ENCODE measurements at places on chromosomes 4 and X. TPM values are rescaled to one million over a fixed set of nuclear protein-coding genes. Genes with fewer than 3 reads are reported as not detected.

GRCh38 chr4:2364654-2365053 is 53.8 kb downstream of the ZFYVE28 start:
- no peak for DNase-seq

- DNase-seq = peak; percentile 1
Measured at GRCh38 chrX:19566359-19567222, 51.3 kb upstream of the MAP3K15 start.

DNA sequence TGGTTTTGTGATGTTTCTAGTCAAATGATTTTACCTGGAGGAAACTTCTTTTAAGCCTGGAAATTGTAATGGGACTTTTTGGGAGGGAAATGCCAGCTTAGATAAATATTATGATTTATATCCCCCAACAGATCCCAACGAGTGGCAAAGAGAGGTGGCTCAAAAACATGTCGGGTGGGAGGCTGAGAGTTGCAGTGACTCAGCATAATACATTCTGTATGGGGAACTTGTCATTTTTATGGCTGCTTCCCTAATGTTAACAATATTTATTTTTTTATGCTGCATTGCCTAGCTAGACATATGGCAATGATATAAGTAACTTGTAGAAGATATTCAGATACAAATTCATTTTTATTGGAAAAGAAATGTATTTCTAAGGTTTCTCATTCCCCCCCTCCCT is 219.0 kb downstream of the ARHGAP10 start:
- DNase-seq = no peak

The UCHL1 gene
- total RNA-seq = 328 TPM

- no peak for DNase-seq
Measured at GRCh38 chr4:10460313-10461047, 3.3 kb upstream of the ZNF518B start.

- no peak for DNase-seq
Measured at GRCh38 chrX:120316587-120317283, 5.5 kb upstream of the TMEM255A start.

GRCh38 chr4:53943345-53944085 is 120.9 kb downstream of the CHIC2 start:
- peak; percentile 98 for DNase-seq

- no peak for DNase-seq
Measured at GRCh38 chr4:148510211-148510610, 68.0 kb upstream of the NR3C2 start.

DNA sequence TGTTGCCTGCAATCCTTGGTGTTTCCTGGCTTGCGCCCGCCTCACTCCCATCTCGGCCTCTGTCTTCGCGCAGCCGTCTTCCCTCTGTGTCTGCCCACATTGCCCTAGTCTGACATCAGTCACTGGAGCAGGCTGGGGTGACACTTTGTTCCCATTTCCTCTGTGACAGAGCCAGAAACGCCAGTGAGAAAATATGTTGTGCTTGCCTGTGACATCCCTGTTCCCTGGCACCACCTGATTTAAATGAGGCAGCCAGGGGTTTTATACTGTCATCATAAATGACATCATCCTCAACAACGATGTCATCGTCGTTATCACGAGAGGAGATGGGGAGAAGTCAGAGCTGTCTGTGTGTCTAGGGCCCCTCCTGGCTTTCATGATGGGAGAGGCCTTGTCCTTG is 29.1 kb downstream of the ZNF185 start:
- DNase-seq = no peak

- DNase-seq = no peak
Measured at GRCh38 chr4:42906341-42906740, 13.8 kb downstream of the GRXCR1 start.

DNA sequence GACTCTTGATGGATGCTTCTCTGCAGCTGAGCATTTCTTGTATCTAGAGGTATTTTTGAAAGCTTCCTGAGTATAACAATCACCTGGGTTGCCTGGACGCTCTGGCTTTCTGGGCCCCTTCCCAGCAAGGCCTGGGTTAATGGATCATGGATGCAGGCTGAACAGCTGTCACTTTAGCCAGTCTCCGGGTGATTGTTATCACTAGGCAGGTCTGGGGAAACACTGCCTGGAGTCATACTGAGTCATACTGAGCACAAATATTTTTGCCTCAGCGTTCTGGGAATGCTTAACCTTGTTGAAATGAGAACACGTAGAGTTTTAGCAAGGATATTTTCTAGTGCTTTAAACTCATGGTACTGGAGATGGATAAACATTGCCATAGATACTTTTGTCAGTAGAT is 102.6 kb downstream of the PHEX start:
- DNase-seq = peak; percentile 73

The RIPPLY1 gene
- not detected for total RNA-seq

DNA sequence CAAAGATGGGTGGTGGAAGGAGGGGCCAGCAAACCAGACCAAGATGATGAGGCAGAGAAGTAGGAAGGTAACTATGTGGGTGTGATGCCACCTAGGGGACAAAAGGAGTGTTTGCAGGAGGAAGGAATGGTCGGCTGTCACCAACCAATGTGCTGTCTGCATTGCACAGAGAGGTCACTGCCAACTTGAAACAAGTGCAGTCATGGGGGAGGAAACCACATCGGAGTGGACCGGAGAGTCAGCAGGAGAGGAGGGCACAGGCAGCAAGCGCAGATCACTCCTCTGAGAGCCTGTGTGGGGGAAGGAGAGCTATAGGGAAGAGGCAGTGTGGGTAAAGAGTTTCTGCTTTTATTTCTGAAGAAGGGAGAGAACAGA is 38.5 kb upstream of the FGFBP2 start:
- peak; percentile 73 for DNase-seq

The IL2 gene
- not detected for total RNA-seq

The ADH4 gene
- not detected for total RNA-seq

- DNase-seq = no peak
Measured at GRCh38 chr4:14257903-14258302, 630.4 kb upstream of the BOD1L1 start.

The SSX2B gene
- total RNA-seq = not detected

The NRK gene
- 8.0 TPM for total RNA-seq

DNA sequence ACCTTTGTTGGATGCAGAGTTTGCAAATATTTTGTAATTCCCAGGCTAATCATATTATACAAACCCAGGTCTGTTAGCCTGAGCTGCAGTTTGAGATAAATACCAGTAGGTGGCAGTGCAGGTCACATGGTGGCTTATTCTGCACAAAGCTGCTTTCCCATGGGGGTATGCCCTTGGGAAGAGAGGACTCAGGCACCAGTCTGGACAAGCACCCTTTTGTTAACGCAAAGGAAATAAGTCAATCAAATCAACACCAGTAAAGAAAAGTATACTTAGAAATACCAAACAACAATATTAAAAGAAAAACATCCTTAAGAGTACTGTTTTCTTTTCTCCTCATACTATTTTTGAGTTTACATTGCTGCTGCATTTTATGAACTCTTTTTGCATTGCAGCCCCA is 389.0 kb upstream of the ZFP42 start:
- DNase-seq = peak; percentile 50

GRCh38 chr4:145101091-145101490 is 3.0 kb downstream of the ABCE1 start:
- DNase-seq = no peak

- no peak for DNase-seq
Measured at GRCh38 chrX:131306601-131307000, 17.5 kb upstream of the IGSF1 start.

DNA sequence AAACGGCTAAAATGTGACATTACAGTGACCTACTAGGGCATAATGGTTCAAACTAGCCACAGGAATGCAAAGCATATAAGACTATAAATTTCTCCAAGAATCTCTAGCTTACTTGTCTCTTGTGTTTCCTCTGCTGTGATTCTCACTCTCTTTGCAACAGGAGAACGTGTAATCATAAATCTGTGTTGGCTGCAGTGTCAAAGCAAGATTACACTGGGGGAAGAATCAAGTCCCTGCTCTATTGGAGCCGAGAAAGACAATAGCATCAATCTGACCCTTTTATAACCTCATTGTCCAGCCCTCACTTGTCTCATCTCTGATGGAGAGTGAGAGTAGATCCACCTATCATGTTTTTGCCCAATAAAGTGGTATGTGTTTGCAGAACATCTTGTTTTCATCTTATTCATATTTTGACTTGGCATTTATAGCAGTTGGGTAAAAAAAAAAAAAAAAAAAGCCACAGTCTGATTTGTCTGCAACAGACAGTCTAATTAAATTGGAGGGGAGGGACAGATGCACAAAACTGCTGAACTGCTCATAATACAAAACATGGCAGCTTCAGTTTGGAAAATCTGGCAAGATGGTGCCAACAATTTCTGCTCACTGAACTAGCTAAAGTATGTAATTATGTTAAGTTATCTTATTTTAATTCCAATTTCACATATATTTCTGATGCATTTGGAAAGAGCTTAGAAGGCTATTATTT is 165.0 kb upstream of the GABRA2 start:
- no peak for DNase-seq

- DNase-seq = no peak
Measured at GRCh38 chr4:139825523-139826014, 159.9 kb downstream of the MGST2 start.

The MID1IP1 gene
- 25.1 TPM for total RNA-seq

The DCTD gene
- total RNA-seq = 106 TPM

The ZIC3 gene
- not detected for total RNA-seq

The EDA2R gene
- 1.9 TPM for total RNA-seq

DNA sequence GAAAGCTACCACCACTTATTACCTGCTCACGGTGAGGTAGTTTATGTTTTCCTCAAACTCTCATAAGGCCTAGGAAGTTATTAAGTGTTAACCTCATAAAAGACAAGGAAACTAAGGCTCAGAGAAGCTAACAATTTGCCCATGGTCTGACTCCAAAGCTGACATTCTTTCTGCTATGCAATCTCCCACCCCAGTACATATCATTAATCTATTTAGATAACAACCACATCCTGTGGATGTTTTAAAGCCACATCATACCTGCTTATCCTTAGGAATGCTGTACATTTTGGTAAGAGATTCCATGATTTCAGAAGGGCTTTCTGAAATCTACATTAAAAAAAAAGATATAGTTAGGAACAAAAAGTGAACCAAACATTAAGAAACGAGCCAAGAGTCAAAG is 55.4 kb downstream of the HUWE1 start:
- no peak for DNase-seq

The TMLHE gene
- 10.2 TPM for total RNA-seq

DNA sequence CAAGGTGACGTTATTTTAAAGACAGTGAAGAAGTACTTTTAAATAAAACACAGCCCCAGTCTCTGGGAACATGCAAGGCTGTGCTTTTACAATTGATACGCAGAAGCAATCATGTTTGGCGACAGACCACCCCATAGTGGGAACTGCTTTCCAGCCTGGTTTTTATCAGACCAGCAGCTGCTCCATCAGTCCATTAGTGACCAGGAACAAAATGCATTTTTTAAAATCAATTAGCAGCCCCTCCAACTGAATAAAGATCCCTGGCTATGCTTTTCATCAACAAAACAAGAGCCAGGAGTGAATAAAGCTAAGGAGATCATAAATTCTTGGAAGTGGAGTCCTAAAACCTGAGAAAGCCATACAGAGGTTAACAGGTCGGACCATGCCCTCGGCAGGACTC is 153.0 kb upstream of the TENM3 start:
- DNase-seq = no peak

DNA sequence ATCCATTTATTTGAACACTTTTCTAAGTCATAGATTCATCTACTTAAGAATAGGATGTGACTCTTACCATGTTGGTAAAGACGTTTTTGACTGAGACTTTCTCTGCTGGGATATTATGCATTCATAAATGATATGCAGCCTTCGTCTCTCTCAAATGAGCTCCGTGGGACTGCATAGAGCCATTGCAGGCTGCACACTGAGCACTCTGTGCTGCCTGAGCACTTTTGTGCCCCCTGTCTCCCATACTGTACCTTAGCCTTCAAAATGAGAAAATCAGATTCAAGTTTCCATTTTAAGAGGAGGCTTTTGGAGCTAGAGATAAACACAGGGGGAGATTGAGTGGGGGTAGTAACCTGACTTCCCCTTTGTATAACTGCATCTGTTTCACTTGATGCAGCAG is 433.6 kb downstream of the ZIC3 start:
- no peak for DNase-seq

GRCh38 chr4:1987296-1987695 is 21.5 kb downstream of the NELFA start:
- no peak for DNase-seq

The MID2 gene
- 25.3 TPM for total RNA-seq

GRCh38 chr4:107592519-107592918 is 127.5 kb downstream of the PAPSS1 start:
- DNase-seq = no peak

- DNase-seq = peak; percentile 4
Measured at GRCh38 chrX:10797466-10797865, 177.1 kb upstream of the MID1 start.

DNA sequence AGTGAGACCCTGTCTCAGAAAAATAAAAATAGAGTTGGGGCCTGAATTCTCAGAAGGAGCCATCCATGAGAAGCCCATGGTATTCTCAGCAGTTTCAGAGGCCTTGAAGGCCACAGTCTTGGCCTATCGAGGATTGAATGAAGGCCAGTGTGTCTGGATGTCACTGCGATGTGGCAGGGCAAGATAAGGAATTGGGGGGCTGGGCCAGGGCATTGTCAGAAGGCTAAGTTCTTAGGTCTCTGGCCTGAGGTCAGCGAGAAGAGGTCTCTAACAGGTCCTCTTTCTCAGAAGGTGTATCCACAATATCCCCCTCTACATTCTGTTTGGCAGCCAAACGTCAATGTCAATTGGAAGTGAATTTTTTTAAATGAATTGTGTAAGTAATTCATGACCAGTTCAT is 5.7 kb downstream of the ZNF275 start:
- DNase-seq = no peak

DNA sequence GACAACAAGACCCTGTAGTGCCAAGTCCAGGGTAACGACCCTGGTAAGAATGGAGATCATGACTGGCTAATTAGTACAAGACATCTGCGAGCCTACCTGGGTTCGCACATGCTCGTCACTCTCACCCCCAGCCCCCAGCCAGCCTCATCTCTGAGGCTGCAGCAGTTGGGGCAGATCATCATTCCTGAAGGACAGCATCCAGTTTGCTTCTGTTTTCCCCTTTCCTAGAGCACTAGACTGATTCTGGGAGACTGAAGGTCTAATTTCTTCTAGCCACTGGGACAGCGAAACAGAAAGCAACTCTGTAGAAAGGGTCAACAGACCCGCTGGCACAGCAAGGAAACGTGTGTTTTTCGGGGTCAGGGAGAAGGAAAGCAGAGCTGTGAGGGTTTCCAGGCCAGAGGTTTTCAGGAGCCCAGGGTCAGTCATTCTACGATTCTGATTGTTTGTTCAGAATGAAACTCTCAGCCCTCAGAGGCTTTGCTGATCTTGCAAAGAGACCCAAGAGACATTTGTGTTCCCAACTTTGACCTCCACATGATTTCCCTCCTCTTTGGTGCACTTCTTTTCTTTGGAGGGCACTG is 343.1 kb upstream of the NOCT start:
- no peak for DNase-seq

The TMEM154 gene
- total RNA-seq = 50.0 TPM

The SEL1L3 gene
- 91.1 TPM for total RNA-seq

The MSMO1 gene
- total RNA-seq = 127 TPM

DNA sequence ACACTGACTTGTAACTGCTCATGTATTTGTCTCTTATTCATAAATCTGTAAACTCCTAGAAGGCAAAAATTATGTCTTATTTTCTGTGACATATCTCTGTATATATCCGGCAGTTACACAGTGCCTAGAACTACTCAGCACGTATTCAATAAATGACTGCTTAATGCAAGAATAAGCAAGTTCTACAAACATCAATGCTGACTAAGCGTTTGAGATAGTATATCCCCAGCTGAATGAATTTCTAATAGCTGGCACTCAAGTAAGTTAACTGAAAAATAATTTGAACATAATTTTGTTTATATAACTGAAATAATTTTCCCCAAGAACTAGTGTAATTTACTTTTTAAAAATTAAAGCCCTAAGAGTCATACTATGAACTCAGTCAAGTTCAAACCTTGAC is 113.7 kb downstream of the ARAP2 start:
- no peak for DNase-seq

The RAP2C gene
- total RNA-seq = 23.4 TPM

All from endothelial cell of umbilical vein (primary cell).